ENCODE measurements at places on chromosomes 11 and 22. TPM values are rescaled to one million over a fixed set of nuclear protein-coding genes. Genes with fewer than 3 reads are reported as not detected.

NCR3LG1 gene
- 9.1 TPM for total RNA-seq

TEX54 gene
- total RNA-seq = not detected

GRM5 gene
- total RNA-seq = 0.04 TPM

NLRX1 gene
- 9.9 TPM for total RNA-seq

GRAP2 gene
- total RNA-seq = not detected

KCTD14 gene
- total RNA-seq = 11.2 TPM

SUSD2 gene
- total RNA-seq = 0.03 TPM

INCENP gene
- 50.9 TPM for total RNA-seq

OR2AG1 gene
- total RNA-seq = not detected

AHNAK gene
- total RNA-seq = 393 TPM

ART1 gene
- total RNA-seq = not detected

OR8A1 gene
- total RNA-seq = not detected

AP5B1 gene
- 10.8 TPM for total RNA-seq

ESRRA gene
- 50.9 TPM for total RNA-seq

B3GAT1 gene
- 0.03 TPM for total RNA-seq

MIF gene
- total RNA-seq = 900 TPM

BBOX1 gene
- total RNA-seq = not detected

LMO1 gene
- total RNA-seq = not detected

OR51B5 gene
- total RNA-seq = not detected

ATXN10 gene
- 92.5 TPM for total RNA-seq

C11orf16 gene
- not detected for total RNA-seq

GPR83 gene
- total RNA-seq = not detected

PHOX2A gene
- total RNA-seq = not detected

SERHL2 gene
- total RNA-seq = 0.88 TPM

SCN4B gene
- total RNA-seq = 4.9 TPM

RFPL1 gene
- not detected for total RNA-seq

UPK3A gene
- total RNA-seq = not detected

OR8G1 gene
- total RNA-seq = not detected

GDPD4 gene
- not detected for total RNA-seq

PPP6R3 gene
- 77.8 TPM for total RNA-seq

CCDC89 gene
- 0.51 TPM for total RNA-seq

HBE1 gene
- not detected for total RNA-seq

APOL3 gene
- total RNA-seq = 0.85 TPM

PICK1 gene
- total RNA-seq = 27.5 TPM

SCUBE2 gene
- total RNA-seq = 4.1 TPM

DHCR7 gene
- 176 TPM for total RNA-seq

MMP13 gene
- not detected for total RNA-seq

GGTLC2 gene
- not detected for total RNA-seq

OAF gene
- 17.3 TPM for total RNA-seq

RPS13 gene
- total RNA-seq = 1,010 TPM

ADORA2A gene
- total RNA-seq = 0.25 TPM

SNX15 gene
- total RNA-seq = 16.2 TPM

ELMOD1 gene
- not detected for total RNA-seq

VSIG2 gene
- not detected for total RNA-seq

CHADL gene
- total RNA-seq = 0.82 TPM

EFCAB6 gene
- 0.24 TPM for total RNA-seq

BARX2 gene
- total RNA-seq = 0.65 TPM

DRD4 gene
- not detected for total RNA-seq

APOA5 gene
- not detected for total RNA-seq

TIRAP gene
- total RNA-seq = 5.1 TPM

MUC5AC gene
- not detected for total RNA-seq

MN1 gene
- 10.7 TPM for total RNA-seq

AASDHPPT gene
- 43.4 TPM for total RNA-seq

SORL1 gene
- total RNA-seq = 67.1 TPM

ADAMTS8 gene
- total RNA-seq = not detected

CCDC116 gene
- total RNA-seq = 0.07 TPM

GPR137 gene
- 18.3 TPM for total RNA-seq

ST14 gene
- 94.8 TPM for total RNA-seq

All from foreskin keratinocyte (primary cell).